ENCODE measurements at places on chromosomes 1 and 21.

GRCh38 chr1:75136195-75136815 is 2.1 kb downstream of the LHX8 start:
- DNase-seq = no peak

- no peak for DNase-seq
Observed at GRCh38 chr1:171985639-171986038, 144.3 kb downstream of the DNM3 start.

DNA sequence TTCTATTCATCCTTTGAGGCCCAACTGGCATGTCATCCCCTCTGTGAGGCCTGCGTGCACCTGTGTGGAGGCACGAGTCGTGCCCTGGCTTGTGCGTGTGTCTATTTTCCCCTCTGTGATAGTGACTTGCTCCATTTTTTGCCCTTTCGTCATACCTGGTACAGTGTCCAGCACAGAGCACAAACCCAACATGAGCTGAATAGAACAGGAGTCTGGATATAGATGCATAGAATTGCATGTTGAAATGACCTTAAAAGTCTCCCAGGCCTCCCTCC is 32.5 kb downstream of the TNNT2 start:
- DNase-seq = no peak

GRCh38 chr1:206833801-206834200 is 31.6 kb upstream of the IL20 start:
- DNase-seq = no peak

- DNase-seq = no peak
Observed at GRCh38 chr1:30998171-30998570, 67.3 kb downstream of the PUM1 start.

DNA sequence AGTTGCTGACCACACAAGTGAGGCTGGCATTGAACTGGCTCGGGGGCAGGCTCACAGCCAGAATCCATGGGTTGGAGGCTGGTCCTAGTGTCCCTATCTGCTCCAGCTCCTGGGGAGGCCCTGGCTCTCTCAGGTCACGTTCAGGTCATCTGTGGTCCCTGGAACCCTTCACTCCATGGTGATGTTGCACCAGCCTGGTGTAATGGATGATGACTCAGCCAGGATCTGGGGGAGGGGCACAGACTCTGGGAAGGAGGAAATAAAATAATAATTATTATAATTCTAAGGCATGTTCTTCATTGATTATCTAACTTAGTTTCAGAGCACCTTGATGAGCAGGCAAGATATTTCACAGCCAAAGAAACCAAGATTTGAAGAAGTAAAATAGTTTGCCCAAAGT is 26.6 kb upstream of the FCRL4 start:
- DNase-seq = no peak

DNA sequence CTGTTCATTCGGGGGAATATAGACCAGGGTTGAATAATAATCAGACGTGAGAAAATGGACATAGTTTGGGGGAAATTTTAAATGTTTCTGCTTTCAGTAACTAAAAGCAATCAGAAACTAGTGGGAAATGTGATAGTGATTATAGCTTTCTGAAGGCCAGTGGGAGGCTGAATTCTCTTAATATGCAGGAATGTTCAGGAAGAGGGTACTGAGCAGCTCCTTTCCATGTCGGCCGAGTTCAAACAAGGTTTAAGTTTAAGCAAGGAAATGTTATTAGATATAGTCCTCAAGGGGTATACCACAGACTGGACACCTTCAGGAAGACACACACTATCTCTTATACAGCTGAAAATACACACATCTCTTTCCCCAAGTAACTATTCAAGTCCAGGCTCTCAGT is 105.5 kb downstream of the HHAT start:
- no peak for DNase-seq

- no peak for DNase-seq
Observed at GRCh38 chr21:37805266-37805665, 111.0 kb downstream of the KCNJ6 start.

DNA sequence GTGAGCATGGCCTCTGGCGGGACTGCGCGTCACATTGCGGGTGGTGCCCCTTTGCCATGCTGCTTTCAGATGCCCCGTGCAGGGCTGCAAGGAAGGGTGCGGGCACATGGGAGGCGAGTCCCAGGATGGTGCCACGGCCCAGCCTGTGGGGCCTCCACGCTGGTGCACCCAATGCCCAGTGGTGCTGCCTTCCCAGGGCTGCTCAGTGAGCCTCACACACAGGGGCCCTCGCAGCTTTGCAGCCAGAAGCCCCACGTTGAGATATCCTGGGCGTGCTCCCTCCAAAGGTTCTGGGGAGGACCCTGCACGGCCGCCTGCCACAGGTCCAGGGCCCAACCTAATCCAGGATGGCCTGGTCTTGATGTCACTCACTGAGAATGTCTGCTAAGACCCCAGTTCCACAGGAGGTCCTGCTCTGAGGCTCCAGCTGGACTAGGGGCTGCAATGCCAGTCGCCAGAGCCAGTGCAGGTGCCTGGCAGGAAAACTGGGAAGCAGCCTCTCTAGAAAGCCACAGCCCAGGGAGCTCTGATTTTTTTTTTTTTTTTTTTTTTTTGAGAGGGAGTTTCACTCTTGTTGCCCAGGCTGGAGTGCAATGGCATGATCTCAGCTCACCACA is 34.1 kb upstream of the PRSS38 start:
- DNase-seq = no peak

- DNase-seq = no peak
Observed at GRCh38 chr1:212979340-212980122, 29.2 kb downstream of the VASH2 start.

DNA sequence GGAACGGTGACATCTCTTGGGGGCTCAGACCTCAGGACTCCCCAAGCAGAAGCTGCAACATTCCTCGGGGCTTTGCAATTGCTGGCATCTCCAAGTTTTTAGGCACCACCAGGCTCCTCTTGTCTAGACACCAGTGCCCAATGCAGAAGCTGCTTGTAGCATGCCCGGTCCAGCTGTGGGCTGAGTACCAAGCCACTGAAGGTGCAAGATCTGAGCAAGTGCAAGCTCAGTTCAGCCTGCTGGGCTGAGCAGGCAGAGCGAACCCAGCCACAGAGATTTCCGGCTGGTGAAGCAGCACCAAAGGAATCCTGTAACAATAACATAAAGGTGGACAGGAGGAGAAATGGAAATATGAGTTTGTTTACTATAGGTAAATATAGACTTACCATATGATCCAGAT is 995.4 kb upstream of the B3GALT2 start:
- no peak for DNase-seq

GRCh38 chr1:155990005-155990739 is 11.8 kb upstream of the ARHGEF2 start:
- DNase-seq = no peak

- no peak for DNase-seq
Observed at GRCh38 chr1:23558140-23558871, 995 bp downstream of the ID3 start.

- DNase-seq = no peak
Observed at GRCh38 chr1:199684686-199685273, 342.7 kb upstream of the NR5A2 start.

DNA sequence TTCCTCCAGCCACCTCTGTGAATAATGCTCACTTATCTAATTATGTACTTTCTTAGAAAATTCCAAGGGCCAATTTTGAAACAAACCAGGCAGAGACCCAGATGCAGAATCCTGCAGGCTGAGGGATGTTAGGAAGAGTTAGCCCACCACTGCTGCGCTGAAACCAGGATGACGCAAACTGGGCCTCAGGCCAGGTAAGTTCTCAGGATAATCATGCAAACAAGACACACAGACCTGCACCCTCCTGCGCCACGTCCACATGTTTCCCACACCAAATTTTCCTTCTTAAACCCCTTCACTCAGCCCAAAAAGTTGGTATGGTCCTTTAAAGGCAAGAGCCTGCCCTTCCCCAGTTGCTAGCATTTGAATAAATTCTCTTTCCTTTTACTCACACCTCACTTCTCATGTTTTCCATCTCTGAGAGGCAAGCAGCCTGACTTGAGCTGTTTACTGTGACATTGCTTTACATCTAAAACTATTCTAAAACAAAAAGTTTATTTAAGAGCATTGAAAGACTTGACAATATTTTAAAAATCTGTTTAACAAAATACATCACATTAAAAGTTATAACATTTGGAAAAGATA is 887.1 kb downstream of the LRRIQ3 start:
- DNase-seq = no peak

- no peak for DNase-seq
Observed at GRCh38 chr1:169175461-169175860, 69.0 kb downstream of the ATP1B1 start.

DNA sequence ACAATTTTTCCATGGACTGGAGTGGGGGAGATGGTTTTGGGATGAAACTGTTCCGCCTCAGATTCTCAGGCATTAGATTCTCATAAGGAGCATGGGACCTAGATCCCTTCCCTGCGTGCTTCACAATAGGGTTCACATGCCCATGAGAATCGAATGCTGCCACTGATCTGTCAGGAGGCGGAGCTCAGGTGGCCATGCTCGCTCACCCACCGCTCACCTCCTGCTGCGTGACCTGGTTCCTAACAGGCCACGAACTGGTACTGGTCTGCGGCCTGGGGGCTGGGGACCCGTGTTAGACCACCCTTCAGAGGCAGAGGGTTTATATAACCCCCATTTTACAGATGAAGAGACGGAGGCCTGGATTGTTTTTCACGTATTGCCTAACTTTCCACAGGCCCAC is 16.3 kb upstream of the SRSF4 start:
- no peak for DNase-seq

GRCh38 chr1:36093929-36094328 is 5.2 kb downstream of the ADPRS start:
- no peak for DNase-seq

DNA sequence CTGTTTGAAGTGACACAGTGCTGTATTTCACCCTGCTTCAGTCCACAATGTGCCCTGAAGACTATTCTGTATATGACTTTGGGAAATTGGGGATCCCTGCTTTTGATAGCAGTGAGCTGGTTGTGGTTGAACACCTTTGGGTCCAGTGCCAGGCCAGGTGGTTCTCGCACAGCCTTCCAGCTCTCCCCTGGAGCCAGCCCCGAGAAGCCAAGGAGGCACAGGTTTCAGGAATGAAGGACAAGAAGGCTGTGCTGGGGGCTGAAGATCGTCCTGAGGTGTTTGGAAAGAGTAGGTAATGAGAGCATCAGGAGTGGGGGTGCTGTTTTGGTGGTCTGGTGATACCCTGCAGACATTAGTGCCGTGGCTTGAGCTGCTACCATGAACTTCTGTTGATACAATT is 131.4 kb upstream of the COL6A1 start:
- no peak for DNase-seq

GRCh38 chr1:223246476-223247112 is 103.5 kb upstream of the TLR5 start:
- no peak for DNase-seq

GRCh38 chr1:76129731-76130130 is 55.2 kb downstream of the ST6GALNAC3 start:
- no peak for DNase-seq

DNA sequence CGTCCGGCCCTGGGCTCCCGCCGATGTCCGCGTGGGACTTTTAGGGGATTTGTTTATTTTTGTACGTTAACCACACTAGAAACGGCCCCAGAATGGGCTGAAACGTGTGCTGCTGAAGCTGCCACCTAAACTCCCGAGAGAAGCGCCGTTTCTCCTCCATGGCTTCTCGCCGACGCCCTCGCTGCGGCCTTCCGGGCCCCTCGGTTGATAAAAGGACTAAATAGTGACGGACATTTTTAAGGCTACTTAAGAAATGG is 678 bp upstream of the PTTG1IP start:
- DNase-seq = no peak

GRCh38 chr1:145956781-145957442 is 905 bp downstream of the LIX1L start:
- no peak for DNase-seq

DNA sequence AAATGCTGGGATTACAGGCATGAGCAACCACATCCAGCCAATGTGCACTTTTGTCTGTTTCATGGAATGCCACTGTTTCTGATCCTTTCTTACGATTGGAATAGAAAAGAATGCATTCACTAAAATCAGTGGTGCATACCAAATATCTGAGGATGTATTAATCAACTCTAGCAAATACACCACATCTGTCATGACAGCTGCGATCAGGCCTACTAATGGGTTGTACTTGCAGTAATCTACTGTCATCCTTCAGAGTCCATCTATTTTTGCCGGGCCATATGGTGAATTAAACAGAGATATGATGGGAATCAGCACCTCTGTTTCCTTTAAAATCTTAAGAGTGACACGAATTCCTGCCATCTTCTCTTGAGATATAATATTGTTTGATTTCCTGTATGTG is 8.5 kb upstream of the USP1 start:
- DNase-seq = no peak

GRCh38 chr1:33805988-33806387 is 57.9 kb upstream of the HMGB4 start:
- DNase-seq = no peak

DNA sequence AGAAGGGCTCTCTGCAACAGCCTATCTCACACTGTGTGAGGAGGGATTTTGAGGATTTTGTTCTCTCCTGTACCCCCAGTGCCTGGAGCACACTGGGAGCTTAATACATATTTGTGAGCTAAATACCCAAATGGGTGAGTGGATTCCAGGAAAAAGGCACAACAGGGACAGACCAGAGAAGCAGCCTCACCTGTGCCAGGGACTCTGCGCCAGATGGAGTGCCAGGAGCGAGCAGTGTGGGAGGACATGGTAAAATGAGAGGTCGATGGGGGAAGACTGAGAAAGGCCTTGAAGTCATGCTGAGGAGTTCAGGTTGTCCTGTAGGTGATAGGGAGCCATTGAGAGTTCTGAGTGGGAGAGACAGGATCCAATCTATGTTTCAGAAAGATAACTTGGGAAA is 11.0 kb upstream of the KCNA2 start:
- no peak for DNase-seq

DNA sequence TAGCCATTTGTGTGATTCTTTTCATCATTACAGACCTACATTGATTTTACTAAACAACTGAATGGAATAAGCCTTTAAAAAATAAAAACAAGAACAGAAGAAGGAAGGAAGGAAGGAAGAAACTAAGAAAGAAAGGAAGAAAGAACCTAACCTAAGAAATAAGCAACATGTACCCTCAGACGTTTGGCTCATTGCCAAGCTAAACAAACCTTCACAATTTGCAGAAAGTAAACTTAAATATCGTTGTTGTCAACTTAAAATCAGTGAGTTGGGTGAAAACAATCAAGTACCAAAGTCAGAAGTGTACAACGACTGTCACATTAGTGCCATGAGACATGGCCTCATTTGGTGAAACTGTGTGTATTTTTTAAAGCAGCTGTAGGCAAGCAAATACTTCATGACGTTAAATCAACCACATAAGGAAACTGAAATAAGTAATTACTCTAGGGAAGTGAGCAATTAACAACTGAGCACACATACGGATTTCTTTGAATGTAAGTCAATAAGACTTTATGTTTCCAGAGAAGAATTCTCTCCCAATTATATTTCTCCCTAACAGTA is 313.1 kb upstream of the TMPRSS15 start:
- no peak for DNase-seq
